ENCODE measurements at places on chromosomes 5 and 9.

DNA sequence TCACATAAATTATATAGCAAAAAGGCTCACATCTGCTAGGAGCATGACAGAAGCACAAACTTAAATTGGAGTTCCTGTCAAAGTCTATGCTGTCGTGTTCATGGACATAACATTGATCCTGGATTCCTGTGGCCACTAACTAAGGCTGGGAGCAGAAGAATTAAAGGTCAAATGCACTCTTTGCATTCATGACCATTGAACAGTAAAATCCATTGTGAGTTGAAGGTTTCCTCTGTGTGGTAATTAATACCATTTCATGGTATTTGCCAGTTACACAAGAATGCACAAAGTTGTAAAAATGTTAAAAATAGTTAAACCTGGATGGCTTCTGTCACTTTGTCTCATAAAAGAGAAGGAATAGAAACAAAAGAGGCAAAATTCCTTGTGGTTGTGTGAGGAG is 242.6 kb downstream of the NPR3 start:
- no peak for DNase-seq

DNA sequence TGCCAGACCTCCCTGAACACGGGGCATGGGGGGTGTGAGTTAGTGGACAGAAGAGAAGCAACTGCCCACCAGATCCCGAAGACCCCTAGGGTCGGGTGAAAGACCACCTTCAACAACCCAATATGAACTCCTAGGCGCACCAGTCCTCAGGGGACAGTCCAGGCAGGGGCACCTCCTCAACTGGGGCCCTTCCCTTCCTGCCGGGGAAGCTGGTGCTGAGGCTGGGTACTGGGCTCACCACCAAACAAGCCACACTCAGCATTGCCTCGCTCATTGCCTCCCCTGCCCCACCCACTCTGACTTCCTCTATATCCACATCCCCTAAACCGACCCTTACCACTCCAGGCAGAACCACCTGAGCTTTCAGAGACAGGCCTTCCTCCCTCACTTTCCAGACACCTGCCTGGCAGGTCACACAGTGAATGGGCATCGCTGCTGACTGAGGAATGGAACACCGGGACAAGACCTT is 42.5 kb downstream of the SEMA4D start:
- DNase-seq: no peak

GRCh38 chr5:153476767-153477166 is 13.7 kb upstream of the GRIA1 start:
- no peak for DNase-seq

- no peak for DNase-seq
Observed at GRCh38 chr5:40260361-40260760, 419.4 kb upstream of the PTGER4 start.

DNA sequence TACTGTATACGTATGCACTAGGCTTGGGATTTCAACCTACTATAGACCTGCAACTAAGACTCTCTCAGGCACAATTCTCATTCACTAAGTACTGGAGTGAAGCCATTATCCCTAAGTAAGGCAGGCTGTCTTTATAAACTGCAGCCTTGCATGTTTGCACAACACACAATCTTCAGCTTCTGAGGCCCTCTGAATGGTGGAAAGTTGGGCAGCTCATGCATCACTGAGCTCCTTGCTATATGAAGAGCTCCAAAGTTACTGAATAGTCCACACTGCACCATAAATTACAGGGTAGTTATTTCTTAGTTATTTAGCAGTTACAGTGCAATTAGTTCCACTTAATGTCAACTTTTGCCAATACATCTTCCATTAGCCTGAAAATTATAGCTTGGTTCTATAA is 384.6 kb downstream of the BRINP1 start:
- DNase-seq: no peak
